ENCODE measurements at places on chromosomes 6 and 20. TPM values are rescaled to one million over a fixed set of nuclear protein-coding genes. Genes with fewer than 3 reads are reported as not detected.

The MCHR2 gene
- not detected for total RNA-seq

The GLP1R gene
- total RNA-seq = not detected

The PTCRA gene
- not detected for total RNA-seq

The PABPC1L gene
- 7.4 TPM for total RNA-seq

The TGM2 gene
- 16.8 TPM for total RNA-seq

The MAPK13 gene
- total RNA-seq = 5.6 TPM

The NKAIN2 gene
- total RNA-seq = not detected

The LTB gene
- not detected for total RNA-seq

The HSPA12B gene
- total RNA-seq = 1.1 TPM

The C20orf204 gene
- 0.34 TPM for total RNA-seq

The PDE10A gene
- 10.1 TPM for total RNA-seq

The AVP gene
- total RNA-seq = not detected

The OLIG3 gene
- total RNA-seq = not detected

The PERP gene
- 6.6 TPM for total RNA-seq

The NAA20 gene
- total RNA-seq = 47.1 TPM

The BIRC7 gene
- total RNA-seq = not detected

The ME1 gene
- 13.2 TPM for total RNA-seq

The ZNF165 gene
- 0.05 TPM for total RNA-seq

The GGTLC1 gene
- total RNA-seq = not detected

The GPX5 gene
- total RNA-seq = not detected

The PSORS1C2 gene
- total RNA-seq = not detected

The TMEM74B gene
- total RNA-seq = not detected

The IMPG1 gene
- total RNA-seq = not detected

The SMLR1 gene
- total RNA-seq = not detected

The SYCP2L gene
- not detected for total RNA-seq

The ZBTB46 gene
- total RNA-seq = 6.2 TPM

The CRYBG1 gene
- total RNA-seq = 13.0 TPM

The ID4 gene
- 7.7 TPM for total RNA-seq

The EYA4 gene
- 0.81 TPM for total RNA-seq

The BPIFA1 gene
- total RNA-seq = not detected

The CDS2 gene
- total RNA-seq = 10.7 TPM

The SAPCD1 gene
- 0.44 TPM for total RNA-seq

The DPPA5 gene
- total RNA-seq = not detected

The MOCS1 gene
- 18.9 TPM for total RNA-seq

The FOXP4 gene
- total RNA-seq = 7.8 TPM

The ECT2L gene
- 0.20 TPM for total RNA-seq

The ZNF318 gene
- total RNA-seq = 10.2 TPM

The SLC35F1 gene
- total RNA-seq = not detected

The CNKSR3 gene
- 6.6 TPM for total RNA-seq

The FRS3 gene
- total RNA-seq = 0.94 TPM

The DUSP15 gene
- 0.34 TPM for total RNA-seq

The SRSF12 gene
- 0.62 TPM for total RNA-seq

The TGM3 gene
- not detected for total RNA-seq

The TRIM15 gene
- total RNA-seq = not detected

The IRF4 gene
- total RNA-seq = not detected

The TUBB gene
- 218 TPM for total RNA-seq

The GCM1 gene
- not detected for total RNA-seq

The POM121L2 gene
- not detected for total RNA-seq

The DZANK1 gene
- total RNA-seq = 1.8 TPM

The ZC3H12D gene
- 0.10 TPM for total RNA-seq

The SLC17A1 gene
- total RNA-seq = not detected

The FAM110A gene
- 1.5 TPM for total RNA-seq

The TSHZ2 gene
- total RNA-seq = 16.7 TPM

All from cardiac ventricle fibroblast (primary cell).